ENCODE measurements at places on chromosomes 13 and 19. TPM values are rescaled to one million over a fixed set of nuclear protein-coding genes. Genes with fewer than 3 reads are reported as not detected.
A peak's percentile ranks its signal among the peaks of the same experiment; 100 is the strongest.

The GIPR gene
- 8.5 TPM for total RNA-seq

The CGB2 gene
- not detected for total RNA-seq

- DNase-seq: peak; percentile 36
Measured at GRCh38 chr19:17255150-17255621, 9.4 kb downstream of the USHBP1 start.

DNA sequence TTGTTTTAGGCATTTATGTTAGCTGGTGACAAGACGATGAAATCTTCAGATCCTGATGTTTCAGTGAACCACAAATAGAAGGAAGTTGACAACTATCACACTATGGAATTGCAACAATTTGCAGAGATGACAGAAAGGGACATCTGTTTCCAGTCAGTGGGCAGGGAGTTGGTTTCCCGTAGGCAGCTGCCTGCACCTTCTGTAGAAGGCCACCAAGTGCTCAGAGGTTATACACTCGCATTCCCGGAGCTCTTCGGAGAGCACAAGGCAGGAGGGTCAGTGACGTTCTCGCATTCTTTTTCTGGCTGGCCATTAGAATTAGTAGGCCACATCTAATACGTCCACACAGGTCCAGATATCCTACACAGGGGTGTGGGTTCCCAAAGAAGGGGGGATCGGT is 129.4 kb downstream of the SHISA2 start:
- no peak for DNase-seq

GRCh38 chr19:57559008-57559403 is 657 bp downstream of the ZNF550 start:
- no peak for DNase-seq

GRCh38 chr13:106562301-106562700 is 5.6 kb downstream of the ARGLU1 start:
- DNase-seq: no peak

- no peak for DNase-seq
Measured at GRCh38 chr13:101830035-101830434, 377.6 kb downstream of the ITGBL1 start.

GRCh38 chr19:3809881-3810707 is 23.9 kb upstream of the MATK start:
- DNase-seq: no peak

- no peak for DNase-seq
Measured at GRCh38 chr19:53172889-53173288, 14.0 kb upstream of the ZNF347 start.

DNA sequence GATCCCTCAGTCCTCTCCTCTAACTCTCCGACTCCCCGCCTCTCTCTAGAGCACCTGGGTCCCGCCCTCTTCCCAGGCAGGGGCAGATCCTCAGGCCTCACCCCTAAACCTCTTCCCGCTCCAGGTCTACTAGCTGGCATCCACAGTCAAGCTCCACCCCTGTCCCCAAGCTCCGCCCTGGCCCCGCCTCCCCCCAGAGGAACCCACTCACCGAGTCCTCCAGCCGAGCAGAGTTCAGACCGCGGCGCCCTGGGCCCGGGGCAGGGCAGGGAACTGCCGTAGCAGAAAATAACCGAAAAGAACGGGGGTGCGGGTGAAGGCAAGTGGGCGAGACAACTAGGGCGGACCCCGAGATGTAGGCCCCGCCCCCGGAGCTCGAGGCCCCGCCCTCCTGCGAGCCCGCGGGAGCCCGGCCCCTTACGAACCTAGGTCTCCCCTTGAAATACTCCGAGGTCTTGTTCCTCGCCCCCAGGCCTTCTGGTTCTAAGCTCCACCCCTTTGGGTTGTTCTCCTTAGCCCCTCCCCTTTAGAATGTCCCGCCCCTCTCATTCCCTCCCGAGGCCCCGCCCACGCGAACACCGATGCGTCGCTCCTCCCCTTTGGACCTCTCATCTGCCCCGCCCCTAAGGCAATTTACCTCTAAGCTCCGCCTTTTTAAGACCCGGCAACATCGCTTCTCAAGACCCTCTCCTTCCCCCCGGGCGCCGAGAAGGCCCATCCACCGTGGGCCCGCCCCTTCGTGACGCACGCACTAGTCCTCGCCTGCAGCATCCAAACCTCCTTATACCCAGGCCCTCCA is at the start of gene GGN:
Gene GGN (minus strand): TSS at position 485 of the 799 bp plus-strand sequence. CDS start 773 bp downstream, outside the sequence.
- peak; percentile 86 for DNase-seq
